ENCODE measurements at places on chromosomes 7 and 10.
A peak's percentile ranks its signal among the peaks of the same experiment; 100 is the strongest.

DNA sequence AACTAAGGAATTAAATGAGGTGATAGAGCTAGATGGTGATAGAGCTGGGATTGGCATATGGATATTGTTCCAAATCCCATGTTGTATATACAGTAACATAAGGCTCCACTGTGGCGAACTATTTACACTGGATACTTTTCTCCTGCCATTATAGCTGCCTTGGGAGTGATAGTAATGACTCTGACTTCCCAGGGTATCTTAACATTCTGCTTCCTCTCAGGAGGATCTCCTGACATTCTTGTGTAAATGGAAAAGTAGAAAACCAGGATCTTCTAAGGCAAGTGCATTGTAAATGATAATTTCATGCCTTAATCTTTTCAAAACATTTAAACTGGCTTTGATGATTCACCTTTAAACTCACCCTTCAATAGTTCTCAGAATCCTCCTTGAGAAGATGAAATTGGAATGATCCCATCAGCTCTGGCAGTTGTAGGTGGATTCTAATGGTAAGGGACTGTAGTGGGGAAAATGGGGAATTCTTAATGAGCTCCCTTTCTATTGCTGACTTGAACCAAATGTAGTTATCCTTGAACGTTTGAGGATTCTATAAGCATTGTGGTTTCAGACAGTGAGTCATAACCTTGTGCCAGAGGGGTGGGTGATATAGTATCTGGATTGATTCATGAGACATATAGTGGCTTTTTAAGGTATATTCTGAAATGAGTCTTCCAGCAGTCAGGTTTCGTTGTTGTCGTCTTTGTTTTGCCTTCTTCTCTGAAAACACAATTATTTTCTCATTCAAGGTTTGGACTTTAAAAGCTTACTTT, 450.0 kb downstream of the SUGCT start:
- no peaks in the 10 kb centered on the region for H3K27me3 ChIP-seq
- H3K27ac ChIP-seq, result no peak overlapping the region
- no peak for DNase-seq
- H3K36me3 ChIP-seq, result no peaks in the 10 kb centered on the region
- H3K4me1 ChIP-seq, result no peaks in the 10 kb centered on the region

GRCh38 chr10:73529089-73529832, 33.4 kb upstream of the PPP3CB start:
- DNase-seq, result peak; percentile 39
- no peaks in the 10 kb centered on the region for H3K4me1 ChIP-seq
- H3K36me3 ChIP-seq, result peaks cover 35% of the 10 kb centered on the region
- no peaks in the 10 kb centered on the region for H3K27me3 ChIP-seq
- no peak overlapping the region for H3K4me3 ChIP-seq
- no peak overlapping the region for H3K27ac ChIP-seq

- peaks cover 58% of the 10 kb centered on the region for H3K36me3 ChIP-seq
- DNase-seq, result no peak
- no peak overlapping the region for H3K4me3 ChIP-seq
- no peaks in the 10 kb centered on the region for H3K27me3 ChIP-seq
- peaks cover 28% of the 10 kb centered on the region for H3K4me1 ChIP-seq
Measured at GRCh38 chr7:80783678-80784327, 135.0 kb downstream of the SEMA3C start.

DNA sequence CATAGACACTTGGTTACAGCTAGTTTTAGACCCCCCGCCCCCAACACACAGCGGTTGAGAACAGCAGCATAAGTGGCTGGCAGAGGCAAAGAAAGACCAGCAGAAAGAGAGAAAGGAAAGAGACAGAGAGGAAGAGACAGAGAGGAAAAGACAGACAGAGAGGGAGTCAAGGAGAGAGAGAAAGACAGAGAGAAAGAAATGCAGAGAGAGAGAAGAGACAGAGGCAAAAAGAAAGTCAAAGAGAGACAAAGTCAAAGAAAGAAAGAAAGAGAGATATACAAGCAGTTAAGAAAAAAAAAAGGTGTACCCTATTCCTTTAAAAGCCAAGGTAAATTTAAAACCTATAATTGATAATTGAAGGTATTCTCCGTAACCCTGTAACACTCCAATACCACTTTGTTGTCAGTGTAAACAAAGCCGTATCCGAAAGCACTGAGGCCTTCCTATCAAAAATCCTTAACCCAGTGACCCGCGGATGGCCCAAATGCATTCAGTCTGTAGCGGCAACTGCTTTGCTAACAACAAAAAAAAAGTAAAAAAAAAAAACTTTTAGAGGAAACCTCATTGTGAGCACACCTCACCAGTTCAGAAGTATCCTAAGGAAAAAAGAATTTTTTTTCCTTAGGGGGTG, 11.9 kb upstream of the SLC12A9 start:
- H3K4me1 ChIP-seq, result peaks cover 73% of the 10 kb centered on the region
- DNase-seq, result no peak
- H3K4me3 ChIP-seq, result peak overlapping the region; percentile 68
- no peaks in the 10 kb centered on the region for H3K27me3 ChIP-seq

DNA sequence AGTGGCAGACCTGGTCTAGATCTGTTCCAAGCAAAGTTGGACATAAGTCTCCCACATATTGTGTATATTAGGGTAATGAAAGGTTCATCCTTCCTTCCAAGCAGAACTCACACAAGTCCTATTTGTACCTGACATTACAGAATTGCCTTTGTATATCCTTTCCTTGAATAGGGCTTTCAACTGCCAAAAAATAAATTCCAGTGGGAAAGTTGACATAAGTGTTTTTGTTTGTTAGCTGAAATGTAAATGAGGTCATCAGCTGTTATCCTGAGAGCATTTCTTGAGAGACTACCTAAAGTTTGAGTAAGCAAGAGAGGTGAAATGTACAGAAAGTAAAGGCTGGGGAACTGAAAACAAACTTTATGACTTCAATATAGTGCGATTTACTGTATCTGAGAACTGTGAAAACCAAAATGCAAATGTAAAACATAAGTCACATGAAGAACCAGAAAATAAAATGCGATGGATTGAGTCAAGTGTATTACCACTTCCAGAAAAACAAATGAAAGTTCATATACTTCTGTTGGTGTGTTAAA, 527.3 kb upstream of the SEMA3D start:
- DNase-seq, result no peak
- no peaks in the 10 kb centered on the region for H3K27me3 ChIP-seq
- no peak overlapping the region for H3K4me3 ChIP-seq
- no peaks in the 10 kb centered on the region for H3K36me3 ChIP-seq
- H3K4me1 ChIP-seq, result peaks cover 4% of the 10 kb centered on the region
- no peak overlapping the region for H3K27ac ChIP-seq

- peaks cover 4% of the 10 kb centered on the region for H3K4me1 ChIP-seq
- H3K27me3 ChIP-seq, result peaks cover 96% of the 10 kb centered on the region
- H3K4me3 ChIP-seq, result peak overlapping the region; percentile 65
- no peaks in the 10 kb centered on the region for H3K36me3 ChIP-seq
- no peak overlapping the region for H3K27ac ChIP-seq
- DNase-seq, result no peak
Measured at GRCh38 chr10:43267811-43268210, 946 bp upstream of the RASGEF1A start.

- peaks cover 75% of the 10 kb centered on the region for H3K27me3 ChIP-seq
- no peak overlapping the region for H3K27ac ChIP-seq
- peak; percentile 64 for DNase-seq
- H3K4me3 ChIP-seq, result peak overlapping the region; percentile 77
Measured at GRCh38 chr7:70595755-70596597, 536.0 kb upstream of the GALNT17 start.

GRCh38 chr7:156195276-156195675, 383.0 kb upstream of the SHH start:
- no peaks in the 10 kb centered on the region for H3K27me3 ChIP-seq
- H3K27ac ChIP-seq, result no peak overlapping the region
- no peak for DNase-seq
- no peaks in the 10 kb centered on the region for H3K36me3 ChIP-seq
- no peaks in the 10 kb centered on the region for H3K4me1 ChIP-seq

- peak overlapping the region; percentile 71 for H3K27ac ChIP-seq
- no peaks in the 10 kb centered on the region for H3K27me3 ChIP-seq
- peaks cover 4% of the 10 kb centered on the region for H3K4me1 ChIP-seq
- no peak overlapping the region for H3K4me3 ChIP-seq
Measured at GRCh38 chr7:11133436-11133959, 159.8 kb downstream of the PHF14 start.

GRCh38 chr7:41588341-41588740, 114.5 kb downstream of the INHBA start:
- H3K4me1 ChIP-seq, result no peaks in the 10 kb centered on the region
- no peak overlapping the region for H3K27ac ChIP-seq
- H3K36me3 ChIP-seq, result no peaks in the 10 kb centered on the region

GRCh38 chr7:78118470-78118869, 319.9 kb downstream of the PHTF2 start:
- no peak overlapping the region for H3K27ac ChIP-seq
- DNase-seq, result no peak
- H3K27me3 ChIP-seq, result no peaks in the 10 kb centered on the region
- H3K36me3 ChIP-seq, result no peaks in the 10 kb centered on the region

- no peaks in the 10 kb centered on the region for H3K36me3 ChIP-seq
- no peak overlapping the region for H3K27ac ChIP-seq
- H3K4me3 ChIP-seq, result no peak overlapping the region
Measured at GRCh38 chr7:106484562-106484961, 176.4 kb downstream of the CCDC71L start.

GRCh38 chr10:44263771-44264170, 121.1 kb downstream of the CXCL12 start:
- H3K36me3 ChIP-seq, result peaks cover 10% of the 10 kb centered on the region
- H3K27ac ChIP-seq, result no peak overlapping the region
- no peak overlapping the region for H3K4me3 ChIP-seq
- H3K4me1 ChIP-seq, result peaks cover 44% of the 10 kb centered on the region

- no peak for DNase-seq
- H3K4me1 ChIP-seq, result peaks cover 32% of the 10 kb centered on the region
- peaks cover 11% of the 10 kb centered on the region for H3K27me3 ChIP-seq
- no peak overlapping the region for H3K4me3 ChIP-seq
- H3K27ac ChIP-seq, result no peak overlapping the region
Measured at GRCh38 chr7:95875519-95875918, 103.2 kb downstream of the DYNC1I1 start.

GRCh38 chr7:55549457-55549856, 22.8 kb downstream of the VOPP1 start:
- peaks cover 3% of the 10 kb centered on the region for H3K27me3 ChIP-seq

GRCh38 chr10:14010101-14010558, 320.6 kb downstream of the FRMD4A start:
- peak overlapping the region; percentile 99 for H3K27ac ChIP-seq
- peaks cover 8% of the 10 kb centered on the region for H3K27me3 ChIP-seq
- peaks cover 98% of the 10 kb centered on the region for H3K4me1 ChIP-seq
- H3K36me3 ChIP-seq, result no peaks in the 10 kb centered on the region
- H3K4me3 ChIP-seq, result peak overlapping the region; percentile 62
- peak; percentile 46 for DNase-seq

DNA sequence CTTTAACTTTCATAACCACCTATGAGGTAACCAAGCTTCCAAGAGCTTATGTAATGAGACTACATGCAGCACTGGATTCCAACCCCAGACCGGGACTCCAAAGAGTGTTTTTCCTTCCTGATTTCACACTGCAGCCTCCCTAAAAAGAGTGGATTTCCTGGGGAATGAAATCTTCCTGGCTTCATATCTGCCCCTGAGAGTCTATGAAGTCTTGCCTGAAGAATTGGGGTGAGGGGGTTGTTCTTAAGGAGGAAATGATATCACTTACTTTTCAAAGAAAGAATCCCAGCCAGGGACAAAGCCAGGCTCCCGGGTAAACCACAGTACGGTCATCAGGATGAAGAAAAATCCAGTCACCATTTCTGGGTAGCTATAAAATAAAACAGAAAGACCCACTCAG, 29.7 kb downstream of the STMP1 start:
- peaks cover 53% of the 10 kb centered on the region for H3K36me3 ChIP-seq
- no peaks in the 10 kb centered on the region for H3K27me3 ChIP-seq
- H3K4me3 ChIP-seq, result no peak overlapping the region
- DNase-seq, result no peak
- no peak overlapping the region for H3K27ac ChIP-seq

DNA sequence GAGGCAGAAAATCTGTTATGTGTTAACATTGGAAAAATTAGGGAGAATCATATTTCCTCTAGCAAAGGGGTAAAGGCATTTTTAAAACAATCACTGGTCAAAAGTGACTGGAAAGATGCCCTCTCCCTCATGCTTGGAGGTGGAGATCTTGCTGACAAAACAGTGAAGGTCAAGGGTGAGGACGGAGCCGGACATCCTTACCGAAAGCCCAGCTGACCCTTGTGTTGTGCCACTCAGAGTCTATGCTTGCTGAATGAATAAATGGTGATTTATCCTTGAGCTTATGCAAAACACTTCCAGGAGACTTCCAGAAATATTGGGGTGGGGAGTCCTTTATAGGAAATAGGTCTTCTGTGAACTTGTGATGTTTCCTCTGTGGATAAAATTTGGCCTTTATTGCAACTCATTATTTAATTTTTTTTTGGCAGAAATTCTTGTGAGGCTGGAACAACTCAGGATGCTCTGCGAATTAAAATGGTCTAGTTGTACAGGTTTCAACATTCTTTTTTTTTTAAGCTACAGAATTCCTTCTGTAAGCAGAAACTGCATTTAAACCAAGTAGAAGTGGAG, 28.3 kb upstream of the ELMO1 start:
- no peak for DNase-seq
- H3K27ac ChIP-seq, result no peak overlapping the region
- H3K4me3 ChIP-seq, result no peak overlapping the region
- H3K4me1 ChIP-seq, result peaks cover 18% of the 10 kb centered on the region
- H3K27me3 ChIP-seq, result no peaks in the 10 kb centered on the region

DNA sequence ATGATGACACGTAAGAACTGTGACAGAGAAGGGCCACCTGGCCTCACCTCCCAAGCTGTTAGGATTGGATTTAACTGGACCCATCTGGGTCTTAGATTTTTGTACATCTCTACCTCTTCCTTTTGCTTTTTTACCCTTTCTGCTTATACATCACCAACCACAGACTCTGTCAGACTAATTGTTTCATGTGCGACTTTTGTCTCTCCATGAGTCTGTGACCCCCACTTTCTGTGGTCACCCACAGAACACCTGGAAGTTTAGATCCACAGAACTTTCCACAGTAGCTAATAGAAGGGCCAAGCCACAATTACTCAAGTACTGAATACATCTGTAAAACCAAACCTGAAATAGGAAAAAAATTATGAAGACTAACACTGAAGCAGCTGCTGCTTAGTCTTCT, 23.1 kb downstream of the SEC31B start:
- peaks cover 6% of the 10 kb centered on the region for H3K27me3 ChIP-seq
- H3K4me1 ChIP-seq, result no peaks in the 10 kb centered on the region
- DNase-seq, result no peak
- no peak overlapping the region for H3K27ac ChIP-seq

- H3K4me1 ChIP-seq, result no peaks in the 10 kb centered on the region
- H3K27me3 ChIP-seq, result peaks cover 38% of the 10 kb centered on the region
- DNase-seq, result no peak
- no peak overlapping the region for H3K27ac ChIP-seq
- H3K4me3 ChIP-seq, result no peak overlapping the region
- H3K36me3 ChIP-seq, result peaks cover 6% of the 10 kb centered on the region
Measured at GRCh38 chr7:3117081-3117480, 73.4 kb upstream of the CARD11 start.

DNA sequence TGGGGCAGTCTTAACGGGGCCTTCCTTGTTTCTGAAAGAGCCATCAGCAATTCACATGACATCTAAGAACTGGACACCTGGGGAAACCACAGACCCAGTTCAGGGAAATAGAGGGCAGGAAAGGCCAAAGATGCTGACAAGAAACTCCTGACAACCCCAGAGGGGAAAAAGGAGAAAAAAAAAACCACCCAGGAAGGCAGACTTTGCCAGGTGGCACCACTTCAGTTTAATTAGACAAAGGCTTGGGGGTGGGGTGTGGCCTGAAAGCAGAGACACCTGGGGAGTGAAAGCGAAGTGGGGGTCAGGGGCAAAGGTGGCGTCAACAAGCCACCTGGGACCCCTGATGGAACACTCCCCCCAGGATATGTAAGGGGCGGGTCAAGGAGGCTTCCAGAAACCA, 53.6 kb downstream of the RAB11FIP2 start:
- no peak overlapping the region for H3K4me3 ChIP-seq
- H3K27me3 ChIP-seq, result no peaks in the 10 kb centered on the region
- peaks cover 11% of the 10 kb centered on the region for H3K4me1 ChIP-seq
- peaks cover 17% of the 10 kb centered on the region for H3K36me3 ChIP-seq
- no peak for DNase-seq
- no peak overlapping the region for H3K27ac ChIP-seq

Data from nephron progenitor cell (in vitro differentiated cells).